ENCODE measurements at places on chromosomes 5 and 9.

DNA sequence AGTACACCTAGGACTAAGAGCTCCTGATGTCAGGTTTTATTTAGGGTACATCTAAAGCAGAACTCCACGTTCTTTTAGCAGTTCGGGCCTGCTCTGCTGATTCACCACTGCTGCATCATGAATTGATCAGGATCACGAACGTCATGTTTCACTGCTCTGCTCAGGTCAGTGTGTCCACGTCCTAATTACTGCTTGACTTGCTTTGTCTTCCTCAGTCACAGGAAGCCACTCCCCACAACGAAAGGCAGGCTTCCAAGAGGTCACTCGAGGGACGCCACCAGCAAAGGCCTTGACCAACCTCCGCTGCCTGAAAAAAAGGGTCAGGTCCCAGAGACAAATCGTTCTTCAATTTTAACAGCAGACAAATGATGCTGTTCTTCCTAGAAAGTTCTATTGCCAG, 40.3 kb downstream of the CTNND2 start:
- DNase-seq = no peak

- DNase-seq = no peak
Measured at GRCh38 chr5:36481454-36482120, 124.8 kb upstream of the SLC1A3 start.

DNA sequence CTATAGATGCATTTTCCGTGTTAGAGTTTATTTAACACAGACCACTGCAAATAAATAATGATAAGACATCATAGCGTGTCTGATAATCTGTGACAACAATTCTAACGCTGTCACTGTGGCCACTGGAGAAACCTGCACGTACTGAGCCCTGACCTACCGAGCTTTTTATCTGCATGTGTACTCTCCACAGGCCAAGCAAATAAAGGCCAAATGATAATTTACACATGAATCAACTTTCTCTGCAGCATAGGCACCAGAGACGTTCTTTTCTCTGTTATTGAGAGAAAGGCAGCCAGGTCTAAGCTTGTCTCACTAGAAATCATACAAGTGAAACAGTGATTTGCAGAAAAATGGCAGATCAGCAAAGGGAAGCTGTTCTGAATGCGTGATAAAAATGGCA, 75.8 kb downstream of the POU5F2 start:
- no peak for DNase-seq

DNA sequence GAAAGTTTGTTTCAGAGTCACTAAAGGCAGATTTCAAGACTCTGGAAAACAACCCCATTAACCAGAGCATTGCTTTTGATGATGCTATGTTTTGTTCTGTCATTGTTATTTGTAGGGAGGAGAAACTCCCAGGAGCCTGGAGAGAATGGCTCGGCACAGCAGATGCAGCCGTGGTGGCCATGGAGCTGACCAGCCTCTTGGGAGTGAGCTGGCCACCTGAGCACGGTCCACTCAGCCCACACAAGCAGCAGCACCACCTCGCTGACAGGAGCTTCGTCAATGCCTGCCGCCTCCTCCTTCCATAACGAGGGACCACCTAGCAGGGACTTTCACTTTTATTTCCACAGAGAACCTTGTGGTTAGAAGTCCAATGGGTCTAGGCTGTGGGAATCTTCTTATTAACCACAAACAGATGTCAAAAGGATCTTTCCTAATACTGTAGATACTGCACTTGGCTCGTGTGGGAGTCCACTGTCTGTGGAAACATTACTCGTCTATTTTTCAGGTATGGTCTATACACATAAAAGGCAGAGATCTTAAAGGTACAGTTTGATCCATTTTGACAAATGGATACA, 21.0 kb upstream of the SMIM32 start:
- DNase-seq = no peak

Data from stimulated activated CD8-positive, alpha-beta memory T cell treated with anti-CD3 and anti-CD28 coated beads, Interleukin-4, amount 100 ng/mL, for 1 hour (primary cell).